ENCODE measurements at places on chromosomes 2 and 18. TPM values are rescaled to one million over a fixed set of nuclear protein-coding genes. Genes with fewer than 3 reads are reported as not detected.

The RETSAT gene
- total RNA-seq = 253 TPM

The PLGLB2 gene
- 2.5 TPM for total RNA-seq

The CRYGD gene
- total RNA-seq = not detected

The HOXD3 gene
- 0.75 TPM for total RNA-seq

The ZSWIM2 gene
- not detected for total RNA-seq

DNA sequence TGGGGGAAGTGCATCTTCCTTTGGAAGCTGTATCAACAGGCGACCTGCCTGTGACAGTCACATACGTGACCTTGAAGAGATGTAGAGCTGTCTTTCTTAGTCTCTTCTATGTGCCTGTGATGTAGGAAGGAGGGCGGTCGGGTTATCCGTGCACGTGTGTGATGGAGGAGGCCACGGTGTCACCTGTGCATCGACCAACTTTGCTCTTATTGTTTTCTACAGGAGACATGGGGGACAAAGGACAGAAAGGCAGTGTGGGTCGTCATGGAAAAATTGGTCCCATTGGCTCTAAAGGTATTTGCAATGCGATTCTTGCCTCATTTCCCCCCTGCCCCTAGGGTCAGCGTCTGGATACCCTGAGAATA lies 20.7 kb upstream of the ALLC start:
- no peak overlapping the region for H3K27ac ChIP-seq
- no peak overlapping the region for H3K4me3 ChIP-seq
- no peak for DNase-seq
- no peaks in the 10 kb centered on the region for H3K27me3 ChIP-seq
- peaks cover 8% of the 10 kb centered on the region for H3K4me1 ChIP-seq

- DNase-seq = no peak
- H3K27ac ChIP-seq = no peak overlapping the region
Measured at GRCh38 chr2:127463155-127463991, 45.1 kb downstream of the PROC start.

GRCh38 chr2:88626171-88627054 lies 851 bp downstream of the EIF2AK3 start:
- H3K36me3 ChIP-seq = no peaks in the 10 kb centered on the region
- H3K4me3 ChIP-seq = peak overlapping the region; percentile 57

DNA sequence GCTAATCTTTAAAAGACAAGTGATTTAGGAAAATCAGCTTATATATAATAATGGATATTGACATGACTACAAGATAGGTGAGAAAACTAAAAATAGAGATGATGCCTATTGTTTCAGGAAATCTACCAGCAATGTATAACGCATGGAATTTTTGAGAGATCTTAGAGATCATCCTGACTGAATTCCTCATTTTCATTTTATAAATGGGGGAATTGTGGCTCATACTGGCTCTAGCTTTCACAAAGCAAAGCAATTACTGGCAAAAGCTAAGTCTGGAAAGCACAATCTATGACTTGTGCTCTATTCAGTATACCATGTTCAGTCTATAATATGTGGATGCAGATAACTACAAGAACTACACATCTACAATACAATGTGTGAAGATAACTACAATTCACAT lies 51.9 kb upstream of the FANCL start:
- no peak for DNase-seq
- H3K4me3 ChIP-seq = no peak overlapping the region
- H3K36me3 ChIP-seq = no peaks in the 10 kb centered on the region
- no peak overlapping the region for H3K27ac ChIP-seq
- no peaks in the 10 kb centered on the region for H3K27me3 ChIP-seq
- no peaks in the 10 kb centered on the region for H3K4me1 ChIP-seq

DNA sequence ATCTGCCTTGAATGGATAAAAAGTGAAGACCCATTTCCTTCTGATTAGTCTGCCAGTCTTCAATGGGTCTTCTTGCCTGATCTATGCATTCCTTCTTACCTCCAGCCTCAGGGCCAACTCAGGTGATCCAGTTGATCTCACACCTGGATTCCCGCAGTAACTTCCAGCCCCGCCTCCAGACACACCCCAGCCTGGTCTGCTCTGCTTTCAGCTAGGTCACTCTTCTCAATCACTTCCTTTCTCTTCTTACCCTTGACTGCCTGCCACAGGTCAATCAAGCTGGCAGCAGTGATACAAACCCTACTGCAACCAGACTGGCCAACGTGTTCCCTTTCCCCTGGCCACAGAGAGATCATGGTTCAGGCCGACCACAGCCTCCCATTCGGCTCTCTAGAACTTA lies 263.6 kb downstream of the ZNF516 start:
- no peaks in the 10 kb centered on the region for H3K4me1 ChIP-seq
- H3K4me3 ChIP-seq = no peak overlapping the region
- DNase-seq = no peak
- no peaks in the 10 kb centered on the region for H3K36me3 ChIP-seq
- H3K27me3 ChIP-seq = no peaks in the 10 kb centered on the region

DNA sequence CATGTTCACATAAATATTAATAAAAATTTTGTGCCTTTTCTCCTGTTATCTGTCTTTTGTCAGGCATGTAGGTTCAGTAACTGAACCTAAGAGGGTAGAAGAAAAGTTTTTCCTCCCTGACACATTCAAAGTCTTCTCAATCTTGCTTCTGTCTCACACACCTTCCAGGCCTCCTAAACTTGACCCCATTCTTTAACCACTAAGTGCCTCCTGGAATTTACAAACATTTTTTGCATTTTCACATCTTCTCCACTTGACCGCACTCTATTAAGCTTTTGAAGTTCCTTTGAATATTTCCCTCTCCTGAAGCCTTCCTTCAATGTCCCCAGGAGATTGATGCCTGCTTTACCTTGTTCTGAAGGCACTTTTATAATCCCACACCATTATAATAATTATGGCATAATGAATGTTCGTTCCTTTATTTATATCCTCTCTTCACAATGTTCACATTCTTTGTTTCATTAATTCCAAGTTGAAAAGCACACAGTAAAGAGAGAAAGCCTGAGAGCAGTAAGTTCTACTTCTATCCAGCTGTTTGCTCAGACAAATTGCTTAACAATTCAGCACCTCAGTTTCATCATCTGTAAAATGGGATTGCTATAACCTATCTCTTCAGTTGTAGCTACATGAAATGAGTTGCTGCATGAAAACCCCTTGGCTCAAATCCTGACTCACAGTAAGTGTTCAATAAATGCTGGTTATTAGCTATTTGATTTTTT lies 184.8 kb upstream of the KLHL29 start:
- H3K4me1 ChIP-seq = no peaks in the 10 kb centered on the region
- DNase-seq = no peak
- H3K36me3 ChIP-seq = no peaks in the 10 kb centered on the region

Data from thyroid gland (tissue), 4 donors.